Femur (tissue), 1 donor: ENCODE measurements at places on chromosomes 16 and 17.

DNA sequence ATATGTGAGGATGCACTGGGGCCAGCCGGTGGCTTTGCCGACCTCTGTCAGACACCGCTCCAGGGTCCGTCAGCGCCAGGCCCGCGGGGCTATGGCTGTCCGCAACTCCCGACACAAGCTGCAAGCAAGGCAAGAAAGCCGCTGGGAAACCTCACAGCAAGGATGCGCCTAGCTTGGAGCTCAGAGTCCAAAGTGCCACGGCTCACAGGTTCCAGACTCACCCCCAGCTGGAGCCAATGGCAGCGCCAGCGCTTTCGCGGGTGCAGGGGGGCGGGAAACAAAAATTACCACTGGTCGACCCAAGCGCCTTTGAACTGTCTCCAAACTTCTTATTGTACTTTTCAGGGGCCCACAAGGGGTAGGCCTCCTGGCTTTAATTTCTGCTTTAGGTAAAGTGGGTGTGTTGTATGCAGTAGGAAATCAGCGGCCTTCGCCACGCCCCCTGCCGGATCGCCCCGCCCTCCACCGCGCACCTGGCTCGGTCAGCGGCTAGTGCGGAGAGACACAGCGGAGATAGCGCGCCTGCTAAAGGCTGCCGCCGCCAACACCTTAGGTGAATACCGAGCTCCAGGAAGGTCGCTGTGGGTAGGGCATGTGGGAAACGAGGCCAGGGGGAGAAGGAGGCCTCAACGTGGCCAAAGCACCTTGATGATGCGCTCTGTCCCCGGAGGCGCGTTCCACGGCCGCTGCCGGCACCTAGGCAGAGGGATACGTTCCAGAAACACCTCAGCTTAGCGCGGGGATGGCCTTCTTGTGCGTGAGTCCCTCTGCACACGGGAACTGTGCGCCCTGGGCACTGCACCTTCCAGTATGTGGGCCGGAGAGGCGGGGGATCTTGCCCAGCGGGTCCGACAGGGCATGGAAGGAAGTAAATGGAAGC, 61.0 kb upstream of the RBL2 start:
- no peak for DNase-seq

GRCh38 chr17:35698800-35699199, 32.6 kb upstream of the RASL10B start:
- DNase-seq: no peak

DNA sequence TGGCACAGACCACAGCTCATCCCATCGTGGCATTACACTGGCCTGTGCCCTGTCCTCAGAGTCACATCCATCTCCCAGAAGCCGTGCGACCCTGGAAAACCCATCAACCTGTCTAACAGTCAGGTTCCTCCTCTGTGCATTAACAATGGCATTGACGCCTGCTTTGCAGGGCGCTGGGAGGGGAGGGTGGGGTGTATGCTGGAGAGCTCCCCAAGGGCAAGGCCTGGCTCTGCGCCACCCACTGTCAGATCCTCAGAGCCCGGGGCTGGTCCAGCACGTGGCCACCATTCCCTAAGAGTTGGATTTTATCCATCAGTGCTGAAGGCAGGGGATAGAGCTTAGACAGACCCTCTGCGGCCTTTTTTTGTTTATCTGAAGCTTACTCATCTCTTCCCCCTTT, 28.7 kb downstream of the NOS2 start:
- no peak for DNase-seq

DNA sequence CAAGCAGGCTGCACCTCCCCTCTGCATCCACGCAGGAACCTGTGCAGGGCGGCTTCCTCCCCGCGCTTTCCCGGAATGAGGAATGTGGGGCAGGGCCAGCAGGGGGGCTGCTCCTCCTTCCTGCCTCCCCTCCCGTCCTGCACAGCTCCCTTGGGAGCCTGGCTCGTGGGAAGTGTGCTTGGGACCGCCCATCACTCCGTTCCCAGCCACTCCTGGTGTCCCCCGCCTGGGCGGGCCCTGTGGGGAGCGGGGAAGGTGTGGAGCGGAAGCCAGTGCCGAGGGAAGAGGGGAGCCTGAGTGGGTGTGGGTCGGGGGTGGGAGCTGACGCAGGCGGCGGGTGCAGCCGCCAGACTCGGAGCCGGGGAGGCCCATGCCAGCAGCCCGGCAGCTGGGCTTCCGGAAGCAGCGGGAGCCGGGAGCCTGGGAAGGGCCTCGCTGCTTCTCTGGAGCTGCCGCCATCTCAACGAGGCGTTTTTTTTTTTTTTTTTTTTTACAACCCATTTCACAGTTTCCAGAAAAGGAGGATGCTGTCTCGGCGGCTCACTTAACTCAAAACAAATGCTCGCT, 24.1 kb downstream of the BAHCC1 start:
- peak; percentile 91 for DNase-seq

DNA sequence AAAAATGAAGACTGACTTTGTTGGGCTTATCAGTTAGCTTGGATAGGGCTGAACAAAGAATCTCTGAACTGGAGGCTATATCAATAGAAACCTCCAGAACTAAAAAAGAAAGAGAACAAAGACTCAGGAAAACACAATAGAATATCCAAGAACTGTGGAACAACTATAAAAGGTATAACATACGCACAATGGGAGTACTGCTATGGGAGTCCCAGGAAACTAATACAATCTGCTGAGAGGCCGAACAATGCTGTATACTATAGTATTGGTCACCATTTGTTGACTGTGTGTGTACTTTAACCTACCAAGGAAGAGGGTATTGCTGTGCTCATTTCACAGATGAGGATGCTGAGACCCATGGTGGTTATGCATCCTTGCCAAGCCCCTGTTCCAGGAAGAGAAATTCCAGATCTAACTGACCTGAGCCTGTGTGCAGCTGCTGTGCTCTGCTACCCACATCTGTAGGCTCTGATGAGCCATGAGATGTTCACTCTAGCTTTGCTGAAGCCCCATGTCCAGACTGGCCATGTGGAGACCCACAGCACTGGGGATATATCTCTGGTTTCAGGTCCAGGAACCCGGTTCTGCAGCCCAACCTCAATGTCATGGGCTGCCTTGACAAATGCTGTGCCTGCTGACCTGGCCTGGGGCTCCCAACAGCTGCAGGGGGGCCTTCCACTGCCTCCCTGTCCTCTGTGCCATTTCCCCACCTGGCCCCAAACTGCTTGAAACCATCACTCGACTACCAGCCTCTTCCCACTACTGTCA, 254.3 kb upstream of the TNRC6C start:
- DNase-seq: peak; percentile 8

DNA sequence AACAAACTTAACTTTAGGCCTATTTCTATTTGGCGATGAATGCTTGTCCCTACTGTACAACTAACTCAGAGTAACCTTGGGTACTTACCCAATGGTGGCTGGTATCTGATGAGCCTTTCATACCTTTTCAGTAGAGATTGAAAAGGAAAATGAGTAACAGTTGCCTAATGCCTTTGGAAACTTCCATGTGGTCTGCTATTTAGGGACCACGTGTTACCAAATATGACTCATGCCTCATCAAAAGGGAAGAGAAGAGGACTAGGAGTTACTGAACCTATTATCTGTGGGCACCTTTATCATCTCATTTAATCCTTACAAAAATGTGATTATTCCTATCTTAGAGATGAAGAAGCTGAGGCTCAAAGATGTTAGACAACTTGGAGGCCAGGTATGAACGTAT, 8.1 kb downstream of the MYOCD start:
- no peak for DNase-seq

DNA sequence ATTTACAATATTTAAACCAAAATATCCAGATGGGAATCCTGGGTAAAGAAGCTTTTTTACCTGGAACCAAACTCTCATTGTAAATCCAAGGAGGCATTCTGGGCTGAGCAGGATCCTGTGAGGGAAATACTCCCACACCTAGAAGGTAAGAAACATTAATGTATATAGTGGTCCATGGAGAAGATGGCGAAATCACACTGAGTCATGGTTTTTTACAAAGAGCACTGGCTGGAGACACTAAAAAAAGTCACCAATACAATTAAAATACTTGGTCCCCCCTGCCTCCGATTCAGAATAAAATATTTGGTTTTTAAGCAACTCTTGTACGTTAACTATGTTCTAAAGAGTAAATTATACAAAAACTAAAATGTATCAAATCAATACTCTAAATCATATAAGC, 32.9 kb downstream of the SYNRG start:
- DNase-seq: no peak

- peak; percentile 72 for DNase-seq
These were observed 17.5 kb upstream of the PABPN1L start for GRCh38 chr16:88883946-88884345.

DNA sequence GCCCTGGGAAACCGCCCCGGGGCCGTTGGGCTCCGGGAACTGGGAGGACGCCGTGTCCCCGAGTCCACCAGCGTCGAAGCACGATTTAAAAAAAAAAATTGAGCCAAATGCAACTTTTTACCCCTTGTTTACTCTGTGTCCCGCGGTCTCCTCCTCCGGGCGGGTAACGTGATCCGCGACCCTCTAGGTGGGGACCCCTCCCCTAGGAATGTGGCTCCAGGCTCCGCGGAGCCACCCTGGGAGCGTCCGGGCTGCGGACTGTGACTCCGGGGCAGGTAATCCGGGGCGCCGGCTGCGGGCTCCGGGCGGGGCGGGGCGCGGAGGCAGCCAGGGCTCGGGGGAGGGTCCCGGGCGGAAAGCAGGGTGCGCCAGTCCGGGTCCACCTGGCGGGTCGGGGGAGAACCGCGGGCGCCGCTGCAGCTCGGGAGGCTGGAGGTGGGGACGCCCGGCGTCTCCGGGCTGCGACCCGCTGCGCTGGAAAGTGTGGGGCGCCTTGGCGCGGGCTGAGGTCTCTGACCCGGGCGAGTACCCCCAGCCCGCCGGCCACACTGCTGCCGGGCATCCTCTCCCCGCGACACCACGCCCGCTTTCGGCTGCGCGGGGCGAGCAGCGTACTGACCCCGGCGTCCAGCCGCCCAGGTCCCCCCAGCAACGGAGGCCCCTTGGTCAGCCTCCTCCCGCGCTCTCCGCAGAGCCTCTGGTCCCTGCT, 852 bp upstream of the HELZ start:
- DNase-seq: peak; percentile 38
